GM10248 (cell line): ENCODE measurements at places on chromosomes 2 and 18.

- DNase-seq, result no peak
Observed at GRCh38 chr2:40200366-40200915, 251.4 kb downstream of the SLC8A1 start.

GRCh38 chr2:187876554-187876953, 322.3 kb upstream of the TFPI start:
- DNase-seq, result no peak

GRCh38 chr2:100674666-100675065, 111.9 kb downstream of the PDCL3 start:
- DNase-seq, result no peak

DNA sequence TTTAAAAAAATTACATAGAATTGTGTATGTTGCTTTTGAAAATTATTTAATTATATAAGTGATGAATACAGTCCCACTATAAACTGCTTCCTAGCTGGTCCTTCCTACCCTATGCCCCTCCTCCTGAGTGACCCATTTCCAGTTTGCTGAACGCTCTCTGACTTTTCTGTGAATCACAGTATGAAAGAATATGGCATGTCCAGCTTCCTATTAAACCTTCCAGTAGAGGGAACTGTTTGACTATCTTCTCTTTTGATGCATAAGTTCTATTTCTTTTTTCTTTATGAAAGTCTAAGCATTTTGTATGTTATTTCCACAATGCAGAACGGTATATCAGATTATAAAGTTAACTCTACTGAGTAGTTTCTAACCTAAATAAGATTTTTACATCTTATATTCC, 41.3 kb downstream of the PSMG2 start:
- peak; percentile 68 for DNase-seq

- DNase-seq, result no peak
Observed at GRCh38 chr18:46239549-46239948, 135.4 kb downstream of the HAUS1 start.

DNA sequence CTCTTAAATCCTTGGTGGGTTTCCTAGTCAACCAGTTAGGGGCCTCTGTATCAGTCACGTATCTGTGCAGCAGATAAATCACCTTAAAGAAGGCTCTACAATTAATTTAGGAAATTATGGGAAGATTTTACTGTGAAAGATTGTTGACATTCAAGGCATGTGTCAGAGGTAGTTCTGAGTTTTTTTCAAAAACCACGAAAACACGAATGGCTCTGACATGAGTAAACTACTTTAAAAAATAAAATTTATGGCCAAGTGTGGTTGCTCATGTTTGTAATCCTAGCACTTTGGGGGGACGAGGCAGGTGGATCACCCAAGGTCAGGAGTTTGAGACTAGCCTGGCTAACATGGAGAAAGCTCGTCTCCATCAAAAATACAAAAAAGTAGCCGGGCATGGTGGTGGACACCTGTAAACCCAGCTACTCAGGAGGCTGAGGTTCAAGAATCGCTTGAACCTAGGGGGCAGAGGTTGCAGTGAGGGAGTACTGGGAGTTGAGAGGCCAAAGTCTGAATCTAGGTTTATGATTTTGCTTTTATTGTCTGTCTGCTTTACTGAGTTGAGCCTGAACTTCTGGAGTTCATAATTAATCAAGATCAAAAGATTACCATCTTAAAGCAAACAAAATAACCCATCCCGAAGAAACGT, 77.1 kb downstream of the SPRED2 start:
- no peak for DNase-seq

GRCh38 chr2:48781366-48781765, 25.8 kb upstream of the LHCGR start:
- no peak for DNase-seq

GRCh38 chr2:105437708-105438103, 38.9 kb upstream of the FHL2 start:
- DNase-seq, result no peak

DNA sequence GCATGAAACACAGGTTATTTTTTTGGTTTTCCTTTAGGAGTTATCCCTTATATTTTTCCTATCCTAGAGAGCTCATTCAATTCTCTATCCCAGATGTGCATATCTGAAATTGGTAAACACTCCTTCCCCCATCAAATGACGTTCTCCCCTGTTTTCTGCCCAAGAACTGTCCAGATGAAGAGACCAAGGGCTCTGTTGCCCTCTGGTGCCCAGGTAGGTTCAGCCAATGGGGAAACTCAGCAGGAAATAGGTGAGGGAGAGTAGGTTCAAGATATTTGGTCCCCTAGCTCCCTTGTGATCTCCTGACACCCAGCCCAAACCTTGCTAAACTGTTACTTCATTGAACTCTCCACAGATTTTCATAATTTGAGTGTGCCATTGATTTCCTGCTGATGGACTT, 14.1 kb upstream of the INO80C start:
- DNase-seq, result no peak

GRCh38 chr2:190342611-190343010, 778 bp upstream of the INPP1 start:
- DNase-seq, result no peak

DNA sequence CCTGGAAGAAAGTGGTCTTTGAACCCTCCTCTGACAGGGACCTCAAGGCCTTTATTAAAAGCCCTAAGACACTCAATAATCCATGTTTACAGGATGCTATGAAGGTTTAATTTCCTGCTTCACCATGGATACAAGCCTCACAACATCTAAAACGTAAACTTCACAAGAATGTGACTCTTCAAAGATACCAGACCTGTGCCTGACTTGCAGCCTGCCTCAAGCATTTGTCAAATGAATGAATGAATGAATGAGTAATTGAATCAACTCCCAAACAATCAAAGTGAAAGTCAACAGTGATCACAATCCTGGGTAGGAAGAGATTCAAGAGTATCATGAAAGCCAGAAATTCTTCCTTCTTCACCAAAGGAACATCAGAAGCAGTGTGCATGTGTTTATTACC, 30.4 kb downstream of the KLF7 start:
- DNase-seq, result no peak

DNA sequence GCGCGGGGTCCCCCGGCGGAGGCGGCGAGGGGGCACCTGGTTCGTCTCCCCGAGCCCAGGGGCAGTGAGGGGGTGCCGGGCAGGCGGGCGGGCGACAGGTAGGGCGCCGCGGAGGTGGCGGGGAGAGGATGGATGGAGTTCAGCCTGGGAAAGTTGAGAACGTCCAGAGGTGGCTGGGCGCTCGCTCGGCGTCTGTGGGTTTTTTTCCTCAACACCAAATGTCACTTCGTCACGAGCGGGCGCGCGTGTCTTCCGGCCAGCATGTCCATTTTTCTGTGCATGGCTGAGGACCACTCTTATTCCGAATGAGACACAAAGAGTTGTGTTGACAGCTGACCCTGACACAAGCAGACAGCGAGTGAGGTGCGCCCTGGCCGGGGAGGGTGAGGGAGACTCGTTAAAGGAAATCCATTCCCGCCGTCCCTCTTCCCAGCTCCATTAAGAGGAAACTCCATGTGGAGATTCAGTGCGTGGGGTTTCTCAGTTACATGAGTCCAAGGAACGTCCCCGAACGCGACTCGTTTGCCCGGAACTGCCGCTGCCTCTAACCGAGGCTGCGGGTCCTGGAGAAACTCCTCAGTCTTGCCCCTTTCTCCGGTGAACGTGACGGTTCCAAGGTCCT, 859 bp downstream of the GREB1L start:
- DNase-seq, result peak; percentile 18

GRCh38 chr2:29450596-29451222, 335.5 kb downstream of the CLIP4 start:
- no peak for DNase-seq

DNA sequence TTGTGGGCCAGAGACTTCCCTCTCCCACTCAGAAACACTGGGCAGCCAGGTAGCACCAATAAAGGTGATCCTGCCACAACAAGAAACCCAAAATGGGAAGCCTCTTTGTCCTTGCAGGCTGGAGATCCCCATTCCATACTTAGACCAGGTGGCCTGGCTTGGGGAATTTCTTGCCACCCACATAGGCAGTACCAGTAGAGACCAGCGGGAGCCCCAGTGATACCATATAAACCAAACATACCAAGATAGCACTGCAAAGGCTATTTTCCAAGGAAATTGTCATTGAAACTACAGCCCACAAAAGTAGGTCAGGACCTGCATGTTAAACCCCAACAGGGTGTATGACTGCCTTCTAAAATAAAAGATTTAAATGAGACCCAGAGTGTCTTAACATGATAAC, 171.6 kb downstream of the DIS3L2 start:
- no peak for DNase-seq

DNA sequence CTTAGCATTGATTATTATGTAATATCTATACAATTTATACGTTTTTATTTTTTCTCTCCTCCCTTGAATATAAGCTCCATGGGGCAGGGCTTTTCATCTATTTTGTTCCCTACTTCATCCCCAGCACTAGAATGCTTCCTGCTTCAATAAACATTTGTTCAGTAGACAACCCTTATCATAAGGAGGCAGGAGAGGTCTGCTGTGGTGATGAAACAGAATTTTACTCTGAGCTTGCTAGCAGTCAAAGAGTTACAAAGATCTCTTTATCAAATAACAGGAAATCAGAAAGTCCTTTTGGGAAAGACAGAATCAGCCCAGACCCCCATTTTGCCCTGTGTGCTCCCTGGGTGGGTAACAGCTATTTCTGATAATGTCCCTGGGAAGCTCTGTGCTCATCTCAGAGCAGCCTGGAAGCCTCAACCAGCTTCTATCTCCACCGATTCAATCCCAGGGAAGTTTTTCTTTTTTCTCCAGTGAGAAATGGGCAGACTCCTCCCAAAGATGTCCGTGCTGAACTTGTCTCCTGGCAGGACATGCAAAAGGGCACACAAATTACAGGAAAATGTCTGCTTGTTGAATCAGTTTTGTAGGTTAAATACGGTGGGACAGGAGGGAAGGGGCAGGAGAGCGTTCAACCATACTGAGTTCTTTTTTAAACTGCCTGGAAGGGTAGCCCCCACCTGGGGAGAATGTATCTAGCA, 84.7 kb upstream of the PKDCC start:
- DNase-seq, result no peak
